ENCODE measurements at places on chromosomes 3 and 15. TPM values are rescaled to one million over a fixed set of nuclear protein-coding genes. Genes with fewer than 3 reads are reported as not detected.

IQCF5 gene
- total RNA-seq = not detected

TRIM42 gene
- not detected for total RNA-seq

EXOSC7 gene
- 97.9 TPM for total RNA-seq

HRG gene
- not detected for total RNA-seq

IL17RB gene
- total RNA-seq = 2.2 TPM

DLG1 gene
- 84.1 TPM for total RNA-seq

HHLA2 gene
- total RNA-seq = 2.2 TPM

SNTN gene
- not detected for total RNA-seq

OSBPL10 gene
- 14.5 TPM for total RNA-seq

AGBL1 gene
- total RNA-seq = not detected

SMCO1 gene
- total RNA-seq = not detected

MUSTN1 gene
- 0.54 TPM for total RNA-seq

MCCC1 gene
- 25.4 TPM for total RNA-seq

ACSBG1 gene
- total RNA-seq = not detected

CCRL2 gene
- total RNA-seq = 1.7 TPM

KY gene
- total RNA-seq = not detected

MESP2 gene
- not detected for total RNA-seq

SPESP1 gene
- total RNA-seq = 0.51 TPM

TM6SF1 gene
- 4.0 TPM for total RNA-seq

LRRC2 gene
- total RNA-seq = not detected

DNA sequence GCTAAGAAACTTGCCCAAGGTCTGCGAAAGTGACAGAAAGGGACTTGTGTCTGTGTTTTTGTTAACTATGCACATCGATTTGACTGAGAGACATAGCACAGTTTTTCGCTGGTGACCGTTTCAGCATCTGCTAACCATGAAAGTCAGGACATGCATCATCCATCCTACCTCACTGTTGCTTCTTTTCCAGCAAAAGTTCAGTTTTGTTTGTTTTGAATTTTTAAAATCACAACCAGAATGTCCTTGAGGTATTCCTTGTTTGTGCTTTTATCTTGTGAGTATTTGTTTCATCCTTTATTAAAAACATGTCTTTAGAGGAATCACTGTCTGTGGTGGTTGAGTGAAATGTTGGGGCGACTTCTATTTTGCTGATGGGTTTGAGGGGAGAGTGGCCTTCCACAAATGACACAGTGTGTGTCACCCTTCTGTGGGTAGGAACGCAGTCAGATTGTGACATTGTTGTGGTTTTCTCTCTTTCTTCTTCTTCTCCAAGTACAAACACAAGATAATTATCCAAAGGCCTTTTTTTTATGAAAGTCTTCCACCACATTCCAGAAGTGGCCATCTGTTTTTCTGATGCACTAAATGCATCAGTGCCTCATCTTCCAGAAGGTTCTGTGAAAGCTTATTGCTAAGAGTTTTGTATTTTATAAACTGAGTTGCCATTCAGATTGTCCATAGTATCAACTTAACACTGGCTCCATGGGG, 214.4 kb upstream of the NR2E3 start:
- no peak overlapping the region for H3K4me3 ChIP-seq
- no peaks in the 10 kb centered on the region for H3K4me1 ChIP-seq

- no peak overlapping the region for H3K27ac ChIP-seq
- H3K27me3 ChIP-seq = no peaks in the 10 kb centered on the region
- no peaks in the 10 kb centered on the region for H3K4me1 ChIP-seq
- no peak for DNase-seq
Observed at GRCh38 chr3:120648290-120648689, 33.7 kb downstream of the HGD start.

- DNase-seq = no peak
- no peaks in the 10 kb centered on the region for H3K36me3 ChIP-seq
- no peaks in the 10 kb centered on the region for H3K4me1 ChIP-seq
- no peaks in the 10 kb centered on the region for H3K27me3 ChIP-seq
- no peak overlapping the region for H3K27ac ChIP-seq
- no peak overlapping the region for H3K4me3 ChIP-seq
Observed at GRCh38 chr3:86800116-86800515, 190.8 kb downstream of the VGLL3 start.

GRCh38 chr3:158789592-158789991, 12.3 kb upstream of the MFSD1 start:
- no peak for DNase-seq
- no peak overlapping the region for H3K4me3 ChIP-seq
- H3K36me3 ChIP-seq = no peaks in the 10 kb centered on the region

GRCh38 chr3:148999806-149000205, 8.5 kb downstream of the GYG1 start:
- no peak overlapping the region for H3K4me3 ChIP-seq
- no peaks in the 10 kb centered on the region for H3K27me3 ChIP-seq
- peak overlapping the region; percentile 21 for H3K27ac ChIP-seq
- H3K4me1 ChIP-seq = peaks cover 27% of the 10 kb centered on the region
- DNase-seq = no peak

- H3K4me1 ChIP-seq = no peaks in the 10 kb centered on the region
- no peaks in the 10 kb centered on the region for H3K36me3 ChIP-seq
- H3K27me3 ChIP-seq = peaks cover 23% of the 10 kb centered on the region
- H3K27ac ChIP-seq = no peak overlapping the region
- no peak overlapping the region for H3K4me3 ChIP-seq
- DNase-seq = no peak
Observed at GRCh38 chr3:44120721-44121582, 120.7 kb upstream of the TOPAZ1 start.

GRCh38 chr3:121995161-121996137, 26.6 kb downstream of the ILDR1 start:
- H3K27me3 ChIP-seq = no peaks in the 10 kb centered on the region
- H3K27ac ChIP-seq = peak overlapping the region; percentile 68
- DNase-seq = peak; percentile 70
- no peaks in the 10 kb centered on the region for H3K36me3 ChIP-seq
- H3K4me1 ChIP-seq = peaks cover 26% of the 10 kb centered on the region

- no peaks in the 10 kb centered on the region for H3K4me1 ChIP-seq
- H3K4me3 ChIP-seq = no peak overlapping the region
- no peaks in the 10 kb centered on the region for H3K36me3 ChIP-seq
- DNase-seq = peak; percentile 11
- no peaks in the 10 kb centered on the region for H3K27me3 ChIP-seq
Observed at GRCh38 chr15:71187078-71187477, 71.8 kb downstream of the THSD4 start.

- H3K4me3 ChIP-seq = no peak overlapping the region
- no peaks in the 10 kb centered on the region for H3K36me3 ChIP-seq
- H3K4me1 ChIP-seq = no peaks in the 10 kb centered on the region
- H3K27me3 ChIP-seq = no peaks in the 10 kb centered on the region
- DNase-seq = no peak
- no peak overlapping the region for H3K27ac ChIP-seq
Observed at GRCh38 chr3:169077394-169077906, 586.1 kb downstream of the MECOM start.

DNA sequence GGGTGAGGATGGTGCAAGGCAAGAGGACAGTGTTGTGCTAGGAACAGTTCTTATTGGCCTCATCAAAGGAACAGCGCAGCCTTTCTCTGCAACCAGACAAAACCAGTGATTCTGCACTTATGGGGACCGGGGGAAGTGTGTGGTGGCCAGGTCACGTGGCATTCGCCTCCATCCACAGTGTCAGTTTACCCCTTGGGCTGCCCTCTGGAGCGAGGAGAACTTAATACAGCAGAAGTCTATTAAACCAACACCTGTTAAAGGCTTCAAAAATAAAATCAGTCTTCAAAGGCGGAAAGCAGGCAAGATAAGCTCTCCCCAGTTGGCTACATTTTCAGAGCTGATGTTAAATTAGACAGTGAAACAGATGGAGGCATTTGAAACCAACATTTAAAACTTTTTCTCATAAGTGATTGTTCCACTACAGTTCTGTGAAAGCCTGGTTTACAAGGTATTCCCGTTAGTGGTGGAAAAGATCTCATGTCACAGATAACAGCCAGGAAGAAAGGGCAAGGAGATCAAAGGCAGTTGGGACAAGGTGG, 75.2 kb downstream of the LRIG1 start:
- peaks cover 29% of the 10 kb centered on the region for H3K4me1 ChIP-seq
- no peak overlapping the region for H3K4me3 ChIP-seq
- DNase-seq = no peak
- no peak overlapping the region for H3K27ac ChIP-seq

- DNase-seq = no peak
- H3K27ac ChIP-seq = no peak overlapping the region
- H3K36me3 ChIP-seq = no peaks in the 10 kb centered on the region
Observed at GRCh38 chr3:189496375-189497138, 134.6 kb upstream of the TP63 start.

- H3K4me1 ChIP-seq = no peaks in the 10 kb centered on the region
- peak; percentile 37 for DNase-seq
- H3K27me3 ChIP-seq = no peaks in the 10 kb centered on the region
- H3K36me3 ChIP-seq = peaks cover 34% of the 10 kb centered on the region
- H3K27ac ChIP-seq = no peak overlapping the region
Observed at GRCh38 chr3:113685124-113685523, 11.3 kb downstream of the USF3 start.

GRCh38 chr15:73927003-73927475, 777 bp downstream of the LOXL1 start:
- H3K4me3 ChIP-seq = peak overlapping the region; percentile 63
- no peak overlapping the region for H3K27ac ChIP-seq
- peaks cover 6% of the 10 kb centered on the region for H3K27me3 ChIP-seq
- DNase-seq = peak; percentile 81
- H3K4me1 ChIP-seq = peaks cover 39% of the 10 kb centered on the region
- no peaks in the 10 kb centered on the region for H3K36me3 ChIP-seq

- H3K36me3 ChIP-seq = no peaks in the 10 kb centered on the region
- H3K27ac ChIP-seq = no peak overlapping the region
- H3K4me1 ChIP-seq = peaks cover 14% of the 10 kb centered on the region
- no peaks in the 10 kb centered on the region for H3K27me3 ChIP-seq
- H3K4me3 ChIP-seq = no peak overlapping the region
Observed at GRCh38 chr15:66641485-66642315, 60.3 kb upstream of the SMAD6 start.

DNA sequence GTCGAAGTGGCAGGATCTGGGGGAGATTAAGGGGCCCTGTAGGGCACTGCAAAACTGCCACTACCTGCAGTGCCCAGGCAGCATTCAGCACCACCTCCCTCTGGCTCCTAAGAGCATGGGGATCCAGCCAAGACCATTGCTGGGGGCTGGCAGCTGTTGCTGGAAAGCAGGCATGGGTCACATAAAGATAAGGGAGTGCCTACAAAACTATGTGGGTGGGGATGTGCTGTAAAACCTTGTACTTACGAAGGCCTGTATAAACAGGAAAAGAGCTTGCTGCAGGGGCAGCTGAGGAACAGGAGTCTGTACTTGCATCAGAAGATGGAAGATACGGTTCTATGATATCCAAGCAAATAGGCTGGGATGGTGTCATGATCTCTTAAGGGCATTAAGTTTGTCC, 27.1 kb downstream of the IL20RB start:
- no peaks in the 10 kb centered on the region for H3K4me1 ChIP-seq
- no peaks in the 10 kb centered on the region for H3K36me3 ChIP-seq
- no peaks in the 10 kb centered on the region for H3K27me3 ChIP-seq

- no peaks in the 10 kb centered on the region for H3K27me3 ChIP-seq
- H3K27ac ChIP-seq = no peak overlapping the region
- no peak overlapping the region for H3K4me3 ChIP-seq
- peaks cover 8% of the 10 kb centered on the region for H3K36me3 ChIP-seq
- no peak for DNase-seq
- H3K4me1 ChIP-seq = peaks cover 40% of the 10 kb centered on the region
Observed at GRCh38 chr3:101811875-101812274, 32.9 kb downstream of the NXPE3 start.

DNA sequence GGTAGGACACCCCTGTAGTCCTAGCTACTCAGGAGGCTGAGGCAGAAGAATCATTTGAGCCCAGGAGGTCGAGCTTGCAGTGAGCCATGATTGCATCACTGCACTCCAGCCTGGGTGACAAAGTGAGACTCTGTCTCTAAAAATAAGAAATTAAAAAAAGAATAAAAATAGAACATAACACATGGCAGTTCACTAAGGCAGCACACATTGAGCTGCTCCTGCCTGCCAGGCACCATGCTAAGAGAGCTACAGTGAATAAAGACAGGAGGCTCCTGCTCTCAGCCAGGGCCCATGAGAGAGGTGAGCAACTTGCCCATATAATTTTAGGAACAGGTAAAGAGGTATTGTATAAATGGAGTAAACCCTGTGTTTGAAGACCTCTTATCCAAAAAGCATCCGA, 54.3 kb downstream of the EBLN2 start:
- no peak for DNase-seq
- H3K4me3 ChIP-seq = no peak overlapping the region

DNA sequence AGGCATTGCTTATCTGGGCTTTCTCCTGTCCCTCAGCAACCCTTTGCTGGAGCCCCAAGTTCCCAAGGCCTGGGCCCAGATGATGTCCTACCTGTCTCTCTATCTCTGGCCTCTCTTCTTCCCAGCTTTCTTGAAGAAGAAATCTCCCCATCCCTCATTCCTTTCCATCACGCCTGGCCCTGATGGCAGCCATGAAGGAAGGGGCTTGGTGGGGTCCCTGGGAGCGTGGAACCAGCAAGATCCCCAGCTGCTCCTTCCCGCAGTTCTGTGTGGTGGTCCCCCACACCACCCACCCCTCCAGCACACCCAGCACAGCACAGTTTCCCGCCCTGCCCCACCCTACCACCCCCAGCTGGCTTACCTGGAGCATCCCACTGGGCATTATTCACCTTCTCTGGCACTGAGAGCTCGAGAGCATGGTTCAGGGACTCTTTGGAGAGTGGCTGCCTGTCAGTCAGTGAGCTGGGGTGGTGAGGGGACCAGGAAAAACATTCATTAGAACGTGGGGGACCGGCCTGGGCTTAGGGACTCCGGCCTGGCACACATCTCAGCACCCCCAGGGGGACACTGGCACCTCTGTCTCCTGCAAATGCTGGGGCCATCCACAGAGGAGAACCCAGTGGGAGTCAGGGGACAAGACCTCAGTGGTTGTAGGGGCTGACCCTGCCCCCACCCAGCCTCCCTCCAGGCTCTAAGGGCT, 26.6 kb downstream of the ACSBG1 start:
- H3K4me1 ChIP-seq = no peaks in the 10 kb centered on the region
- peaks cover 5% of the 10 kb centered on the region for H3K27me3 ChIP-seq
- no peak overlapping the region for H3K27ac ChIP-seq
- DNase-seq = no peak
- no peak overlapping the region for H3K4me3 ChIP-seq
- no peaks in the 10 kb centered on the region for H3K36me3 ChIP-seq

- H3K4me1 ChIP-seq = peaks cover 19% of the 10 kb centered on the region
- DNase-seq = peak; percentile 82
Observed at GRCh38 chr3:38454884-38455638, 1.4 kb downstream of the ACVR2B start.

- H3K4me1 ChIP-seq = no peaks in the 10 kb centered on the region
- H3K36me3 ChIP-seq = no peaks in the 10 kb centered on the region
- H3K27ac ChIP-seq = no peak overlapping the region
- no peak overlapping the region for H3K4me3 ChIP-seq
Observed at GRCh38 chr3:56137415-56137814, 330.9 kb downstream of the ERC2 start.

DNA sequence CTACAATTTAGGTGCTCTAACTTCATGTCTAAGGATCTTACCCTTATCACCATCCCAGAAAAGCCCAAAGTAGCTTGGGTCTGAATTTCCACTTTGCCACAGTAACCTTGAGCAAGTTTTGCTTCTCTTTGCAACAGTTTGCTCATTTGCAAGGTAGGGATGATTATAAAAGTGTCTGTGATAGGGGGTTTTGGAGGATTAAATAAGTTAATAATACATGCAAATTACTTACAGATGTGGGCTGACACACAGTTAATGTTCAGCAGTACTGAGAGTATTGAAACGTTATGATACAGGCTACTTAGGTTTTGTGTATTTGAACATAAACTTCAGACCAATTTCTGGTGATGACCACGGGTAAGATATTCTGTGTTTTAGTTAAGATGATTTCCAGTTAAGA, 444.7 kb upstream of the TPRG1 start:
- peaks cover 29% of the 10 kb centered on the region for H3K4me1 ChIP-seq
- H3K36me3 ChIP-seq = peaks cover 8% of the 10 kb centered on the region
- DNase-seq = no peak
- no peaks in the 10 kb centered on the region for H3K27me3 ChIP-seq
- H3K4me3 ChIP-seq = no peak overlapping the region
- H3K27ac ChIP-seq = no peak overlapping the region
